A172 (cell line): ENCODE measurements at places on chromosomes 12 and 14. TPM values are rescaled to one million over a fixed set of nuclear protein-coding genes. Genes with fewer than 3 reads are reported as not detected.

- peak; percentile 18 for DNase-seq
Observed at GRCh38 chr12:10673659-10674384, at the start of gene STYK1. Gene STYK1, minus strand, starts transcription at chr12:10674052. Its CDS starts 39,434 bp downstream, at chr12:10634618.

DNA sequence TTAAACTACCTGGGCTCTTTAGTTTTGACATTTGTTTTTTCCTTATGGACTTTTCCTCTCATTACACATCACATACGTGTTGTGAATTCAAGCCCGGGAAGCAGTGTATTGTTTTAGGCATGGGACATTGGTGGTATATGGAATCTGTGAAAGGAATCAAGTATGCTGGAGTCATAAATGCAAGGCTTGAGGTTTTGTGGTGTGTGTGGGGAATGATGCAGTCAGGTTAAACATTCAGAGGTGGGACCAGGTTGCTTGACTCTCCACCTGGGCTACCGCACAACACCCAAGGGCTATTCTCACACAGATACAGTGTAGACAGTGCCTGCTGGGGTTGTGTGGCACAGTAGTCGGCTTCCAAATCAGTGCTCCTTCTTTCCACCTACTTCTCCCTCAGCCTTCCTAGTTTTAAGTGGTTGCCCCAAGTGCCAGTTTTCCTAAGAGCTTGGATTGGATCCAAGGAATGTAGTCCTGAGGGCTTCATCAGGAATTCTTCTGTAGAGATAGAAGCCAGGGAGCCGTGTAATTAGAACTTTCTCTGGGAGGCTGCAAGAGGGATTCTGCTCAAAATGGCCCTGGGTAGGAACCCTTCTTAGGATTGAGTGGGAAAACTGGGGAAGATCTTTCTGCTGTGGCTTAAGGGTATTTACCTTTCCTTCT is 243.7 kb downstream of the C12orf75 start:
- peak; percentile 46 for DNase-seq

GRIN2B gene
- total RNA-seq, result not detected in 2 replicates

GRCh38 chr14:101813171-101813759 is 51.8 kb downstream of the PPP2R5C start:
- DNase-seq, result no peak

- peak; percentile 47 for DNase-seq
Observed at GRCh38 chr14:100557658-100558057, 29.6 kb downstream of the BEGAIN start.

DNA sequence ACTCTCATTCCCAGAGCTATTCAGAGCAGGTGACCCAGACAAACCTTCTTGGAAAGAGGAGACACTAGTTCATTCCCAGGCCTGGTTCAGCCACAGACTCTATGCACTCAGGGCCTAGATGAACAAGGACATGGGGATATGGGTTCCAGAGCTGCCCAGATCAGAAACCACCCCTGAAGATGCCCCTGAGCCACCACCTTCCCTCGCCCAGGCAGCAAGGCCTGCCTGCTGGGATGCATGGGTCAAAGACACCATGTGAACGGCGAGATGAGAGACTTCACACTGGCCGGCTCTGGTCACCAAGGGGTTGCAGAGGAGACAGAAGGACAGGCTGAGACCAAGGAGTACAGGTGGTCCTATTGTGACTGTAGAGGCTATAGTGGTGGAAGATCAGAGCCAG is 4.1 kb downstream of the SERPINA12 start:
- DNase-seq, result no peak

GRCh38 chr14:38490273-38490672 is 234.4 kb upstream of the CLEC14A start:
- no peak for DNase-seq

DNA sequence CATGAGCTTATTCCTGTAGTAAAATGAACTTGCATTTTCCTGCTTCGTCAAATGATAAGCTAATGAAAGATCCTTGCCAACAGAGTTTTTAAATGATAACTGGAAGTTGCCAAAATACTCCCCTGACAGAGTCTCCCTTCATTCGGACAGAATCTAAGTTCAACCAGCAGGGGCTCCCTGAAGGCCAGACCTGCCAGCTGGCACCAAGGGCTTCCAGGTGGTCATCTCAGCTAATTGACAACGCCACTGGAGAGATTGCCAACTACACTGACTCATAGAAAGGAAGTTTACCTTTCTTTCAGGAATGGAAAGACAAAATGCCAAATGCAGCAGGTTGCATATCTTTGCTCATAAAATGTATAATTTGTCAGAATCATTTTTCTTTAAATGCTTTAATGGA is 462.8 kb downstream of the GXYLT1 start:
- no peak for DNase-seq

GRCh38 chr12:82942991-82943401 is 256.3 kb downstream of the TMTC2 start:
- DNase-seq, result no peak

DNA sequence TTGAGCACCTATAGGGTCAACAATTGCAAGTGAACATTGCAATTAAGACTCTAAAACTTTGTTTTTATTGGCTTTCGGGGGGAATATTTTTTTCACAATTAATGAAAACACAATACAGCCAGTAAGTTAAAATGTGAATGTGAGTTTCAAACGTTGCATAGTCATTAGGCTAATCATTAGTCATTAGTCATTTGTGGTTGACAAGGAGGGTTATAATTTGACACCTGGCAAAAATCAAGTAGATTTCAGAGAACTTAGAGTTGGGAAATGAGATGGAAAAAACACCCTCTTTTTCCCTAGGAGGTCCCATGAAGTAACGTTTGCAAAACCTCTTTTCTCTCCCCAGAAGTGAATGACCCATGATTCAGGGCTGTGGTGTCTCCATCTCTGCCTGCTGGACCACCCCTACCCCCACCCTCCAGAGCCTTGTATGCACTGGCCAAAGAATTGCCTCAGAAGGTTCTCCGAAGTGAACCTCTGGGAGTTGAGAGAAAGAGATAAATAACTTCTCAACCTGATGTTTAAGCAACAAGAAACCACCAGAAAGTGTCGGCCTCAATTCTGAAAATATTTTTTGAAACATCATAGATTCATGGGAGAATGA is 196.3 kb downstream of the PAX9 start:
- no peak for DNase-seq

DNA sequence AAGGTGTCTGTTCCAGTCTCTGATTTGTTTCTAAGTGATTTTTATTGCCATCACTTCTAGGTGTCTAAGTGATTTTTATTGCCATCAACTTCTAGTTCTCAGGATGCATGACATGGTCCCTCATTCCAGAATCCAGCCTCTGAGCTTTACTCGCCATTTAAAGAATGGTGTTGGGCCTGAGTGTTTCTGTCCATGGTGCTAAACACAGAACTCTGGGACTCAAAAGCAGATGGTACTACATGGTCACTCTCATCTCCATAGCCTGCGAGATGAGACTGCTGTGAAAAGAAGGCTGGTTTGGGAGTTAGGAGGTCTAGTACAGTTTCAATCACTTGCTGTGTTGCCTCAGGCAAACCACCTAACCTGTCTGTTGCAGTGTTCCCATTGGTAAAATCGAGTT is 276.6 kb downstream of the NRXN3 start:
- no peak for DNase-seq
